Stimulated activated CD4-positive, alpha-beta T cell treated with anti-CD3 and anti-CD28 coated beads, Interleukin-12 subunit alpha, Interleukin-12 subunit beta, amount 100 ng/mL, for 48 hours (primary cell): ENCODE measurements at places on chromosomes 2 and 18.

GRCh38 chr2:58067001-58067400 is 20.4 kb downstream of the VRK2 start:
- no peak for DNase-seq

GRCh38 chr2:197516393-197516761 is 511 bp downstream of the MOB4 start:
- no peak for DNase-seq

- no peak for DNase-seq
Measured at GRCh38 chr18:11149441-11150270, at the start of gene PIEZO2. Gene PIEZO2 (minus strand): TSS chr18:11149569. CDS start chr18:11148588, 981 bp downstream.

- no peak for DNase-seq
Measured at GRCh38 chr2:85851253-85852151, 37.3 kb downstream of the ST3GAL5 start.

- DNase-seq: no peak
Measured at GRCh38 chr2:240922245-240922981, 16.3 kb downstream of the CROCC2 start.

- DNase-seq: no peak
Measured at GRCh38 chr18:44246001-44246400, 434.7 kb upstream of the SETBP1 start.

GRCh38 chr2:15867194-15868171 is 72.9 kb upstream of the MYCN start:
- DNase-seq: no peak

DNA sequence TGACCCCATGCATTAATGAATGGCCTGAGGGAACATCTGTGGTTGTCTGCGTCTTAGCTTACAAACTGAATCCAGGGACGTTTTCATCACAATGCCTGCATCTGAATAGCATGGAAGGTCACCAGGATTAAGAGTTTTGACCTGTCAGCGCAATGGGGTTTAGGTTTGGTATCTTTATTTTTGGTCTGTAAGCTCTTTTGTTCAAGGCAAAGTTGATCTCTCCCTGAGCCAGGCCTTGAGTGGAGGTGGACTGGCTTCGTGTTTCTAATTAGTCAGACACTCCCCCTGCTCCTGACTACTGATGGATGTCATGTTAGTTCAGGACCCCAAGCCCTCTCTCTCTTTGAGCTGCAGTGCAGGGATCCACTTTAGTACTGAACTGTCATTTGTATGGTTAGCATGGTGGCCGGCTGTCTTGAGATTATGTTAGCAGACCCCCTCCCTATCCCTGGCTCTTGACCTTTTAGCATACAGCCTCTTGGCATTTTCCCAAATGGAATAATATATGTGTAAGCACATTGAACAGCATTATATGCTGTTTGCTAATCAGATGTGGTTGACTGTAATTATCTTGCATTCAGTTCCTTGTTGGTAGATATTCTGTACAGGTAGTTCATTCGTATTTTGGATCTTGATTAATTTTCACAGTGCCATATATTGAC is 59.2 kb downstream of the LYPD6 start:
- no peak for DNase-seq

- DNase-seq: no peak
Measured at GRCh38 chr18:73793386-73793785, 354.2 kb downstream of the FBXO15 start.

GRCh38 chr2:10003206-10004125 is 39.9 kb upstream of the KLF11 start:
- no peak for DNase-seq

DNA sequence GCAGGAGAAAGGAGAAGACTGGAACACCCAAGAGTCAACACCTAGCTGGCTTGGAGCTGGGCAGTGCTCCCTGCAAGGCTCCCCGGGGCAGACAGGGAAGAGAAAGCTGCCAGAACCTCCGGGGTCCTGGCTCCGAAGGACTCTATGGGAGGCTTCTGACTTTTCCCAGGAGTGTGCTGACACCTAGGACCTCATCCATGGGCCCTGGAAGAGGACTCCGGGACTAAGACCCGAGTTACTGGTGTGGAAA is 37.8 kb upstream of the ATP6V1B1 start:
- no peak for DNase-seq

DNA sequence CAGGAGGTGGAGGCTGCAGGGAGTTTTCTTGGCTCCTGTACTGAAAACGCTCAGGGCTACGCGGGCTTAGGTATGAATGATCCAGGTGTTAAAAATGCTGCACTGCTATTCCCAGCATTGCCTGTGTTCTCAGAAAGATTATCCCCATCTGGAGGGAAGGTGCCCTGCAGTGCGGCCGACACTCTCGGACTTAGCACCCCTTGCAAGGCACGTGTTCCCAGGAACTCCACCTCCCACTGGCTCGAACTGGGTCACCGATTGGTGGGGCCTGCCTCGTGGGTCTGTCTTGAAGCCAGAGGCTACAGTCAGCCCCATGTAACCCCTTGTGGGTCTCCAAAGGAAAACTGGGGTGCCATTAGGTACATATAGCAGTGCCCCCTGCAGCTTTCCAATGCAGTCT is 25.7 kb downstream of the ANO7 start:
- no peak for DNase-seq

- DNase-seq: no peak
Measured at GRCh38 chr2:145289946-145290345, 770.0 kb upstream of the ZEB2 start.

DNA sequence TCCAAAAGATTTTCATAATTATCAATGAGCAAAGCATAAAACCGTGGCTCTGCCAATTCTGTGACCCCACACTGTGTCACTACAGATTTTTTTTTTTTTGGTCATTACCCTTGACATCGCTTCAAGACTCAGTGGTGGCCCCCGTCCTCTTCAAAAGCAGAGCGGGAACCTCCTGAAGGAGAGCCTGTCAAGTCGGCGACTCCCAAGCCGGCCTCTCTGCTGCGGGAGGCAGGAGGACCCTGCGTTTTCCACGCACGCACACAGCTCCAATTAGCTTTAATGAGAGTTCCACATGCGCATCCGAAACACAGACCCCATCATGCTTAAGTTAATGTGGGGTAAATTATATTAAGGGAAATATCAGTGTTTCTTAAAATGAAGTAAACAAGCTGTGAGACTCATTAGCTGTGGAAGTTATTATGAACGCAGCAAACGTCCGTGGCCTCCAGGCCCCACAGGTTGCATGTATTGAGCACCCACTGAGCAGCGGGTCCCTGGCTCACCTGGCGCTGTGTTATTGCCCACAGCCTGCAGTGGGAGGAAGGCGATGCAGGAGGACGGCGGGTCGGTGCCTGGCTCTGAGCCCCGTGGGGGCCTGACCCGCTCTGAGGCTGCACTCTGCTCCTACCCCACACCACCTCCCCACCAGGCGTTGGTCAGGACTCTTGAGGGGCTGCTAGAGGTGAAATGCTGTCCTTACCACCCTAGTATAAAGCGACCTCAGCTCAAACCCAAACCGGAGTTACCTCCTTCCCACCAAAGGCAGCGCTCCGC is 181.0 kb upstream of the SALL3 start:
- no peak for DNase-seq

GRCh38 chr18:58349650-58350049 is 279.2 kb downstream of the ALPK2 start:
- DNase-seq: no peak

DNA sequence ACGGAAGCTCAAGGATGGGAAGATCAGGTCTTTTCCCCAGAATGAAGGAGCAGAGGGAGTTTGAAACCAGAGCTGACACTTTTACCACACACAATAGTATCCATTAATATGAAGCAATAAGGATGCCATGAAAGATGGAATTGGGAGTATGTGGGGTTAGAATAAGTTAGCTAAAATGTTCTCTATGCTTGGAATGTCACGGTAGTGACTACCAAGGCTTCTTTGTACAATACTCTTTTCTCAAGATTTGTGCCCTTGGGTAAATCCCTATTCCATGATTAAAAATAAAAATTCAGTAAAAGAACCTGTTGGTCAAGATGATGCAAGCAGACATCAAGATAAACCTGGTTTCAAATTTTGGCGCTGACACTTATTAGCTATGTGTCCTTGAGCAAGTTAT is 75.0 kb downstream of the NRXN1 start:
- DNase-seq: no peak

- no peak for DNase-seq
Measured at GRCh38 chr2:203909261-203909967, 27.1 kb upstream of the ICOS start.

DNA sequence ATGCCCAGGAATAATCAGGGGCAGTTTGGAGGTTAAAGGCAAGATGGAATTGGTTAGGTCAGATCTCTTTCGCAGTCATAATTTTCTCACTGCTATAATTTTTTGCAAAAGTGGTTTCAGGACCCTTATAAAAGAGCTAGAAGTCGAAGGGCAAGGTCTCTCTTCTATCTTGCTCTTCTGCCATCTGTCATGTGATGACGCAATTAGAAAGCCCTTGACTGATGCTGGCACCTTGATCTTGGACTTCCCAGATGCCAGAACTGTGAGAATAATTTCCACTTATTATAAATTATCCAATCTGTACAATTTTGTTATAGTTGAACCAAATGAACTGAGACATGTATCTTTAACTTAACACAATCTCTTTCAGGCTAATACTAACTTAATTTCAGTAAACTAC is 6.3 kb upstream of the RALBP1 start:
- no peak for DNase-seq

DNA sequence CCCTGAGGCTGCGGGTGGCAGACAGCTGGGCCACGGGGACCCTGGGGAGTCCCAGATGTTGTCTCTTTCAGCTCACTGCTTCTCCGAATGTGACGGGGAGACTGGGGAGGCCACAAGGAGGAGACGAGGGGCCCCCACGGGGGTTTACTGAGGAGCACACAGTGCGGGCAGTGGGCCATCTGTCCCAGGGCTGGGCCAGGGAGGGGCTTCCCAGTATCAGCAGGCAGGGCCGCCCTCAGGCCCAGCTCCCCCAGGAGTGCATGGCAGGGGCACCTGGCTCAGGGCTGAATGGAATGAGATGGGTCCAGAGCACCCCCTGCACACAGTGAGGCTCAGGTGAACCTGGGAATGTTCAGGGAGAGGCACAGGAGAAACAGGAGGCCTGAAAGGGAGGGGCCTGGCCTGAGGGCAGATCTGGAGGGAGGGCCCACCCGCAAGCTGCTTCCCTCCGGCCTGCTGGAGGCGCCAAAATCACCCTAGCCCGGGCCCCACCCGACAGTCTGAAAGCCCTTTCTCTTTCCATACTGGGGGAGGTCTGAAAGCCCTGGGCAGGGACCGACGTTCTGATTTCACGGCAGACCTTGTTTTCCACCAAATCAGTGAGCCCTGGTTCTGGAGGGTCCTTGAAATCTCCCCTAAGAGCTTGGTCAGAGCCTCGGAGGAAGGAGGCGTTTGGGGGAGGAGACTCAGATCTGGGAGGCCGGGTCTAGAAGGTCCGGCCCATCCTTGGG is 35.5 kb upstream of the PTMA start:
- no peak for DNase-seq

DNA sequence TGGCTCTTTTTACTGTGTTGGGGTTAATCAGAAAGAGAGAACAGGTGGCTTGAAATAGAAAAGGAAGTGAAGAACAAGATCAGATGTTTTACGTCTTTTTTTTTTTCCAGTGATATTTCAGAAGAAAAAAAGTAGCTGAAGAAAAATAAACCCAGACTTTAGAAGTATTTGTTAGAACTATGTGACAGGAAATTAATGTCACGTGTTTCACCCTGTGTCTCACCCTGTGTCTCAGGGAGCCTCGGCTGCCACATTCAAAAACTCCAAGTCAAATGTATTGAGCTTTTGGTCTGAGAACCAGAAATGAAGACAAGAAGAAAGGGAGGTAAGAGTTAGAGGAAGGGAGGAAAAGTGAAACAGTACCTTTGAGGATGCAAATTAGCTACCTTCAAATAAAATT is 38.0 kb downstream of the AKAIN1 start:
- no peak for DNase-seq
